ENCODE measurements at places on chromosomes 16 and 17. TPM values are rescaled to one million over a fixed set of nuclear protein-coding genes. Genes with fewer than 3 reads are reported as not detected.
A peak's percentile ranks its signal among the peaks of the same experiment; 100 is the strongest.

Gene SPN
- not detected for total RNA-seq

DNA sequence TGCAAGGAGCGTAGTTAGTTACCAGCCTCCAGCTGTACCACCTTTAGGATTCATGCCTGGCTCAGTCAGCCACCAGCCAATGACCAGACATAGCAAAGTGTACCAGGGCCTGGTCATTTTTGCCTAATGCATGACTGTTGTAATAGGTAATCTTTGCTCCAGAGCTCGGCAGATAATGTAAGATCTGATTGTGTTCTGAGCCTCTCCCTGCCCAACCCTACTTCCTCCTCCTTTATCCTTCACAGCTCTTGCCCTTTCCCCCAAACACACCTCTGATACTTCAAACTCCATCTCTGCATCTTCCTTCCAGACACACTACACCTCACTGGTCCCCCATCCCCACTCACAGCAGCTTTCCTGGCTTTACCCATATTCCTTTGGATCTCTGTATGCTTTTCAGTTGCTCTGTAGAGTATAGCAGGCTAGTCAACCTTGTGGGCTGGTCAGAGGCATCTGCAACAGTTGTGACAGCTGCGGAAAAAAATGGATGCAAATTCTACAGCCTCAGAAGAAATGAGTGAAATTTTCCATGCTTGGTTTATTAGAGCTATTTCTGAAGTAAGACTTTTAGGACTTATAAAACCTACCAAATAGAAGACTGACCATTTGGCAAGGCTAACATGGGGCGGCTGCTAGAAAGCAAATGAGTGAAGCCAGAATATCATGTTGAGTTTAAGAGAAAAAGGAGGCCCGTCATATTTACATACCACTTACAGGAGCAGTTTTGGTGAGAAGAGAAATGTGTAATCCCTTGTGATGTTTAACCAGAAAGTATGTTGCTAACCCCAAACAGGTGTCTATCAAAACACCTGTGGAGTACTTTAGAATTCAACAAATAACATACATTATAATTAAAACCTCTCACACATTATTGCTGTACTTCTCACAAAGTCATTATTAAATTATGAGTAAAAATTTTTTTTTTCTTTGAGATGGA is 19.9 kb upstream of the C16orf87 start:
- H3K36me3 ChIP-seq = no peaks in the 10 kb centered on the region
- no peak for DNase-seq
- H3K27ac ChIP-seq = no peak overlapping the region
- H3K27me3 ChIP-seq = no peaks in the 10 kb centered on the region
- H3K4me1 ChIP-seq = no peaks in the 10 kb centered on the region

DNA sequence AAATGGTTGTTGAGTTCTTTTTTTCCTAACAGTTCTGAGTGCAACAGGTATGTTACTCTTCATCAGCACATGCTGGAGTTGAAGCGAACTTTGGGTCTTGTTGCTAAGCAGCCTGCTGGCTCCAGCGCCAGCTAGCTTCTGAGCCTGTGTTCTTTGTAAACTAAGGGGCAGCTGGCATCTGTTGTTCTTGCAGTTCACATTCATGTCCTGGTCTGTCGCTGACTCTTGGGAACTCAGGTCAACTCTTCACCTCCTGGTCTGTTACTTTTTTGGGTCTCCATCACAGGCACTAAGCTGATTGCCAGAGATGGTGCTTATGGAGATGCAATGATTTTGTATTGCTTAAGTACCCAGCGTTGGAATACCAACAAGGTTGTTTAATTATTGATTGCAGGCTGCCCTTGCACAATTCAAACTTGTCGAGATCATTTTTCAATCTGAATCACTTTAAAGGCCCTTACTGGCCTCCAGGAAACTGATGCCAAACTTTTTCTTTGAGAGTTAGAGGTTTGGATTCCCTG is 40.9 kb downstream of the USP10 start:
- H3K4me1 ChIP-seq = peaks cover 32% of the 10 kb centered on the region
- no peaks in the 10 kb centered on the region for H3K27me3 ChIP-seq
- no peak overlapping the region for H3K4me3 ChIP-seq
- DNase-seq = no peak

DNA sequence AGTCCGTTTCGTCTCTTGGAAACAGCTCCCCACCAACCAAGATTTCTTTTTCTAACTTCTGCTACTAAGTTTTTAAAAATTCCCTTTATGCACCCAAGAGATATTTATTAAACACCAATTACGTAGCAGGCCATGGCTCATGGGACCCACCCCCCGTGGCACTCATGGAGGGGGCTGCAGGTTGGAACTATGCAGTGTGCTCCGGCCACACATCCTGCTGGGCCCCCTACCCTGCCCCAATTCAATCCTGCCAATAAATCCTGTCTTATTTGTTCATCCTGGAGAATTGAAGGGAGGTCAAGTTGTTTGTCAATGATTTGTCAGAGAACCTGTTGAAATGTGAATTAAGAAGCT is 48.2 kb downstream of the IL21R start:
- H3K27me3 ChIP-seq = peaks cover 8% of the 10 kb centered on the region
- H3K4me1 ChIP-seq = peaks cover 5% of the 10 kb centered on the region
- no peak for DNase-seq

- DNase-seq = no peak
- no peaks in the 10 kb centered on the region for H3K27me3 ChIP-seq
- no peak overlapping the region for H3K4me3 ChIP-seq
- no peak overlapping the region for H3K27ac ChIP-seq
Observed at GRCh38 chr16:84597931-84598351, 19.9 kb downstream of the COTL1 start.

Gene DDX42
- 137 TPM for total RNA-seq

GRCh38 chr17:44069974-44070454 is 521 bp upstream of the G6PC3 start:
- peak; percentile 31 for DNase-seq
- H3K27me3 ChIP-seq = no peaks in the 10 kb centered on the region

DNA sequence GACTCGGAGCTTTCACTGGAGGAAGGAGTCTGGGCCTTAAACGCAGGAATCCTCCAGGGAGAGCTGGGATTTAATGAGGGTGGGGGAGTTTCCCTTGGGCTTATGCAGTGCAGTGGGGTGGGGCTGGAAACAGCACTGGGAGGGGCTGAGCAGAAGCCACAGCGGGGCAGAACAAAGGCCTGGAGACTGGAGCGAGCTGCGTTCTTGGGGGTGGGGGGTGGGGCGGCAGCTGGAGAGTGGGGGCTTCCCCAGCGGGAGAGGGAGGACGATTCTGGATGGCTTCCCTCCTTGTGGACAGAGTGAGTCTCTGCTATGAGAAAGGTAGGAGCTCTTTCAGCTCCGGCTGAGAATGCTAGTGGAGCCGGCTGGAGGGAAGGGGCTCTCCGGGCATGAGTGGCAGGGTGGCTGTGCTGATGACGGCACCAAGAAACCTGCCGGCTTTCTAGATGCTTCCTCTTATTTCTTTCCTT is 406.0 kb downstream of the SEC14L1 start:
- no peaks in the 10 kb centered on the region for H3K27me3 ChIP-seq
- no peaks in the 10 kb centered on the region for H3K36me3 ChIP-seq
- DNase-seq = no peak
- no peak overlapping the region for H3K4me3 ChIP-seq
- H3K27ac ChIP-seq = no peak overlapping the region

Gene SLC38A8
- not detected for total RNA-seq

Gene PLEKHH3
- total RNA-seq = 12.5 TPM

Gene CPSF4L
- not detected for total RNA-seq

Gene TRIM37
- 39.8 TPM for total RNA-seq

- no peaks in the 10 kb centered on the region for H3K36me3 ChIP-seq
- no peak overlapping the region for H3K27ac ChIP-seq
- H3K27me3 ChIP-seq = peaks cover 13% of the 10 kb centered on the region
- no peak overlapping the region for H3K4me3 ChIP-seq
Observed at GRCh38 chr17:51653878-51654277, 393.5 kb downstream of the UTP18 start.

- DNase-seq = no peak
- H3K27ac ChIP-seq = no peak overlapping the region
- H3K27me3 ChIP-seq = no peaks in the 10 kb centered on the region
- peaks cover 8% of the 10 kb centered on the region for H3K36me3 ChIP-seq
- H3K4me1 ChIP-seq = no peaks in the 10 kb centered on the region
Observed at GRCh38 chr16:69283851-69284250, 27.3 kb upstream of the VPS4A start.

DNA sequence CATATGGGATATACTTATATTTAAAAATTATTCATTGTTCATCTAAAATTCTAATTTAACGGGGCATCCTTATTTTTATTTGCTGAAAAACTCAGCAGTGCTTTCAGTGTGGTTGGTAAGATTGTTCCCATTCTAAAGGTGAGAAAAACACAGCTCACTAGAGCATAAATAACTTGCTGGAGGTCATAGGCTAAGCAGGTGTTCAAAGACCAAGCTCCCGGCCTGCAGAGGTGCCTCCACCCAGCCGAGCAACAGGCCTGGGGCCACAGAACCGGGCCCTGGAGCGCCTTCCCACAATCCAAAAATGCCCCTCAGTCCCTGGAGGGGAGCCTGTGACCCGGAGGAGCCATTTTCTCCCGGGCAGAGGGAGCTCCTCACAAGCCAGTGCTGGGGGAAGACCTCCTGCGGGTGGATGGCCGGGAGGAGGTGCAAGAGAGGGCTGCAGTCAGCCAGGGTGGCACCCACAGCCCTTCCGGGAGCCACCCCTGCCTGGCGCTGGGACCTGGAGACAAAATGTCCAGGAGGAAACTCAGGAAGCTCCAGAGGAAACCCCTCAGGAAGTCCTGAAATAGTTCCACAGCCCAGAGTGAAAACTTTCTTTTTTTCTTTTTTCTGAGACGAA is 14.7 kb downstream of the ABR start:
- no peaks in the 10 kb centered on the region for H3K36me3 ChIP-seq
- no peaks in the 10 kb centered on the region for H3K4me1 ChIP-seq

Gene HOXB4
- 0.44 TPM for total RNA-seq

DNA sequence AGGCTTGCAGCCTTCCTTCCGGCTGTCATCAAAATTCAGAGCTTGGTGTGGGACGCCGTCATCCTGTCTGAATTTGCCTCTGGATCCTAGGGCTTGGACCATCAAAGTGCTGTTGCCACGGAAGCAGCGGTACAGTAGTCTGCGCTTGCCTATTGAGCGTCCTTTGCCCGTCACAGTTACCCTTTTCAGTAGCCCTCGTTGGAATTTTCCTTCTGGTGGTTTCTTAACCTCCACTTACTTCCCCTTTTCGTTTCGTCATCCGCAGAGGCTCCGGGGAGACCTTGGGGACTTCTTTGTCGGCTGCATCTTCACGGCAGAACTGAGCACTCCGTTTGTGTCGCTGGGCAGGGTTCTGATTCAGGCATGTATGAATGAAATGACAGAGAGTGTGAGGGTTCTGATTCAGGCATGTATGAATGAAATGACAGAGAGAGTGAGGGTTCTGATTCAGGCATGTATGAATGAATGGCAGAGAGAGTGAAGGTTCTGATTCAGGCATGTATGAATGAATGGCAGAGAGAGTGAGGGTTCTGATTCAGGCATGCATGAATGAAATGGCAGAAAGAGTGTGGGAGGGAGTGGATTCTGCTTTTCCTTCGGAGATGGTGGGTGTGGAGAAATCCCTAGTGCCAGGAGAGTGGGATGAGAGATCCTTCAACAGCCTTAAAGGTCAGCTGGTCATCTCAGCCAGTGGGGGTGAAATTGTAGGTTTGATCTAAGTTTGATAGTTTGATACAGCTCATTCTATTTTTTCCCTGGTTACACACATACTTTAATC is 8.0 kb downstream of the TLCD3A start:
- no peaks in the 10 kb centered on the region for H3K4me1 ChIP-seq
- peaks cover 73% of the 10 kb centered on the region for H3K36me3 ChIP-seq
- no peak overlapping the region for H3K4me3 ChIP-seq
- no peak for DNase-seq

- H3K27ac ChIP-seq = peak overlapping the region; percentile 47
- no peaks in the 10 kb centered on the region for H3K4me1 ChIP-seq
- no peak overlapping the region for H3K4me3 ChIP-seq
- DNase-seq = no peak
- H3K27me3 ChIP-seq = no peaks in the 10 kb centered on the region
Observed at GRCh38 chr16:89422527-89422904, 67.8 kb downstream of the ANKRD11 start.

DNA sequence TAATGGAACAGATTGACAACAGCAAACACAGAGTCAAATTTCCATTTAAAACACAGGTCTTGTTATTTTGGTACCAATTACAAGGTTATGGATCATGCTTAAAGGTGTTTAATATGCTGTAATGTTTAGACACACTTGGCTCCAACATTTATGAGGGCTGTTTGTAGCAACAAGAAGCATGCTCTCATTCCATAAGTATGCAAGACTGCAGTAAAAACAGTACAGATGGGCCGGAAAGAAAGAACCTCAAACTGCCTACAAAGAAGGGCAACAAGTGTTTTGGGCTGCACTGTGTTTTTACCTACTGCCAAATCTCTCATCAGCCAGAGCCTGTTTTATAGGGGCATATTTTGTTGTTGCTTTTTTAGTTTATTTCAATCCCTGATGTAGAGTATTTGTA is 100.5 kb upstream of the HS3ST3A1 start:
- H3K4me1 ChIP-seq = peaks cover 11% of the 10 kb centered on the region
- H3K27me3 ChIP-seq = no peaks in the 10 kb centered on the region
- H3K4me3 ChIP-seq = no peak overlapping the region
- DNase-seq = no peak
- H3K36me3 ChIP-seq = no peaks in the 10 kb centered on the region

GRCh38 chr16:78523212-78523985 is 423.9 kb downstream of the WWOX start:
- H3K27me3 ChIP-seq = no peaks in the 10 kb centered on the region
- peaks cover 12% of the 10 kb centered on the region for H3K4me1 ChIP-seq
- no peak overlapping the region for H3K4me3 ChIP-seq
- no peak for DNase-seq
- H3K36me3 ChIP-seq = no peaks in the 10 kb centered on the region
- H3K27ac ChIP-seq = no peak overlapping the region

DNA sequence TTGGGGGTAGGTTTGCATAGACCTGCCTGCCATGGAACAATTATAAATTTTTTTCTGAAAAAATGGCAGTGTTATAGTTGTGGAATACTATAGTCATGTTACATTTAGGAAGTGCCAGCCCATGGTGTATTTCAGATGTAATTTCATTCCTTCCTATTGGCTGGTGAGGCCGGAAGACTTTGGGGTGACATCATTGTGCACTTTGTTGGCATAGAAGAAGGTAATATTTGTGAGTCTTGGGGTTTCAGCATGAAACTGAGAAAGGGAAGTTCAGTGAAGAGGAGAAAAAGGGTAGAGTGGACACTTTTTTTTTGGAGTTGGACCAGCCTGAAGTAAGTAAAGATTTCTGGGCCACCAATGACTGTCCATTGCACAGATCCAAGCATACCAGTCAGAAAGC is 16.0 kb upstream of the HEATR6 start:
- no peak overlapping the region for H3K27ac ChIP-seq
- peaks cover 9% of the 10 kb centered on the region for H3K4me1 ChIP-seq
- H3K36me3 ChIP-seq = peaks cover 5% of the 10 kb centered on the region

Gene SLC4A1
- total RNA-seq = not detected

- no peak for DNase-seq
- H3K4me3 ChIP-seq = no peak overlapping the region
- no peaks in the 10 kb centered on the region for H3K4me1 ChIP-seq
Observed at GRCh38 chr16:71594000-71594646, 17.2 kb upstream of the TAT start.
